ENCODE measurements at places on chromosomes 3 and 15.

DNA sequence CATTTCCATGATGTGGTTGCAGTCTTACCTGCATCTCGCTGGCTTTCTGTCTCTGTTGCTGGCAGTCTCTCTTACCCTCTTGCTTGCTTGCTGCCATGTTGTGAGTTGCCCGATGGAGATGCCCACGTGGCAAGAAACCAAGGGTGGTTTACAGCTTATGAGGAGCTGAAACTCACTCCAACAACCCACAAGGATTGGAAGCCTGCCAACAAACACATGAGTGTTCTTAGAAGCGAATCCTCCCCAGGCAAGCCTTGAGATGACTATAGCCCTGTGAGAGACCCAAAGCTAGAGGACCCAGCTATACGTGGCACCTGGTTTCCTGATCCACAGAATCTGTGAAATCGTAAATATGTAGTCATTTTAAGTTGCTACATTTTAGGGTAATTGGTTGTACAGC is 490.9 kb upstream of the ADAMTS9 start:
- no peak for DNase-seq

- DNase-seq: peak; percentile 38
These were observed 66.1 kb downstream of the RPN1 start for GRCh38 chr3:128584412-128585020.

DNA sequence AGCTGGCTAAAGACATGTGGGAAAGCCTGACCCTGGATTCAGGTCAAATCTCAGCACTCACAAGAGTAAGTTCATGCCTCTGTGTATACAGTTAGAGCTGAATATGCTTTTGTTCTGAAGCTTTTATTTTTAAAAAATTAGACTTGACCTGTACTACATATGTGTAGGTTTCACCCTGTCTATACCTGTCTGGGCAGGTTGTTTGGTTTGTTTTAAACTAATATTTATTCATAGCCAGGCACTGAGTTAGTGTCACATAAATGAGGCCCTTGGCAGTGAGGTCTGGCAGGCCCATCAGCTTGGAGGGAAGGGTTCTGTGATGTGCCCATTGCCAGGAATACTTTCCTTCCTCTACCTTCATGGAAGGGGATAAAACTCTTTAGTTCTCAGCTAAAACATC is 1.9 kb downstream of the DNAJA4 start:
- DNase-seq: no peak

DNA sequence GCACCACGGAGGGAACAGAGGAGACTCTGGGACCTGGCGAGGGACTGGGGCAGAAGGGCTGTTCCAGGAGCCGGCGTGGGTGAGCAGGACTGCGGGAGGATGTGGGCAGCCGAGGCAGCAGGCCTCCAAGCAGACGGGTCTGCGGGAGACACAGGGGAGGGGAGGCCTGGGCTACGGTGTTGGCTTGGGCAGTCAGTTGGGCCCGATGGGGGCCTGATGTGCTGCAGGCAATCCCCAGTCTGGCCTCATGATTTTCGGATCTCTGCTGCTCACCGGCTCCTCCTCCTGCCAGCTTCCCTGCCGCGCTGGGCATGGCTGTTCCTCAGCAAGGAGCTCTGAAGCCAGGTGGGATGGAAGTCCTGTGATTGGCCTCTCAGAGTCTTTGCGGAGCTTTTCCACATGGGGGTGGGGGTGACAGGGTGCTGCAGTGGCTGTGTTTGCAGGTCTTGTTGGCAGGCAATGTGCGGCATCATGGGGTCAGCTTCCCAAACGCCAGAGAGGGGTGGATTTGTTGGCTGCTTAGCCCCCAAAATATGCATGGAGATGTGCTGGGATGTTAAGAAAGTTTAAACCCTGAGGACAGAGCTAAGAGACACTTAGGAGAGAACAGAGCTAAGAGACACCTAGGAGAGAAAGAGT is 19.3 kb downstream of the MINAR1 start:
- DNase-seq: no peak

DNA sequence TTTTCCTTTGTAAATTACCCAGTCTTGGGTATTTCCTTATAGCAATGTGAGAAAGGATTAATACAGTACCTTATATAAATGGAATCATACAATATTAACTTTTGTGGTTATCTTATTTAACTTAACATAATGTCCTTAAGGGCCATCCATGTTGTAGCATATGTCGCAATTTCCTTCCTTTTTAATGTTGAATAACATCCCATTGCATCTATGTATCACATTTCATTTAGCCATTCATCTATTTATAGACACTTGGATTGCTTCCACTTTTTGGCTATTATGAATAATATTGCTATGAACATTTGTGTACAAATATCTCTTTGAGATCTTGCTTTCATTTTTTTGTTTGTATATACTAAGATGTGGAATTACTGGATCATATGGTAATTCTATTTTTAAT is 342.2 kb downstream of the PDCD6IP start:
- DNase-seq: no peak

- DNase-seq: no peak
These were observed 14.5 kb downstream of the CSRNP1 start for GRCh38 chr3:39138804-39139415.

- no peak for DNase-seq
These were observed 425.3 kb downstream of the RBMS3 start for GRCh38 chr3:29705906-29706844.

DNA sequence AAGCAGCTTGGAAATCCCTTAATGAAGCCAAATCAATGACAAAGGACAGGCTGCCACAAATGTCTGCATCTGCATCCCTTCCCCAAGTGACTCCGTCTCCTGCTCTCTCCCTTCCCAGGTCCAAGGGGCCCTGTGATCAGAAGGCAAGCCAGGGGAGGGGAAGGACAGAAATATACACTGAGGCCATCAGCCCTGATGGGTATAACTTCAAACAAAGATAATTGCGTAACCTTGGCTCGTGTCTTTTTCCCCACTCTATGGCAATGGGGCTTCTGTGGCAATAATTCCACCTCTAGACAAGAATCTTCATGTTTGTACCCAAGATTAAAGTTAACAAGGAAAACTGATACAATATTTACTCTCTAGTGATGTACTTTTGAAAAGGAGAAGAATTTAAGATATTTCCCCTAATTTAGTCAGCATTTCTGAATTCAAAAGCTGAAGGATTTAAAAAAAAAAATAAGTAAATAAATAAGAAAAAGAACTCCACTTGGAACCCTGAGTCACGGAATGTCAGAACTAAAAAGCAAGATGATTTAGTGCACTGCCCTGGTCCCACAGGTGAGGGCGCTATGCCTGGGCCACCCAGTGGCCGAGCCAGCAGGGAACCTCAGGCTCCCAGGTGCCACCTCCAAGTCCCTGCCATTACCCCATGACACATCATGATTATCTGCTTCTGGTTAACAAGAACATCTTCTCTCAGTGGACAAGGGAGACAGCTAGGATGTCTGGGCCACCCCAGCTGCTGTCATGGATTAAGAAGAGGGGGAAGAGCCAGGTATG is 154.5 kb downstream of the STT3B start:
- DNase-seq: no peak

DNA sequence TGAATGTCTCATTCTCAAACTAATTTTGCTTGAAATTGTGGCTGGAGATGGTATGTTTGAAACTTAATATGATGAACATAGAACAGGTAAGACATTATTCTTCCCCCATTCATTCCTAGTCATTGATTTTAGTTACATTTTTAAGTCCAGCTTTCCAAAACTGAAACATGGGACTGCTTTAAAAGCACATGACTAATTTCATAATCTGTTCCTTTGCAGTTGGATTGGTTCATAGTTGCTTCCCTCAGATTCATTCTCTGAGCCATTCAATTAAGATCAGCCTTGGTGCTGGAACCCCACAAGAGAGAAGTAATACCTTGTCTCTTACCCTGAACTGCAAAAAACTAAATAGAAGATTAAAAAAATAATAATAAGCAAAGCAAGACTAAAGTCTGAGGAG is 87.5 kb upstream of the TGFBR2 start:
- DNase-seq: no peak

DNA sequence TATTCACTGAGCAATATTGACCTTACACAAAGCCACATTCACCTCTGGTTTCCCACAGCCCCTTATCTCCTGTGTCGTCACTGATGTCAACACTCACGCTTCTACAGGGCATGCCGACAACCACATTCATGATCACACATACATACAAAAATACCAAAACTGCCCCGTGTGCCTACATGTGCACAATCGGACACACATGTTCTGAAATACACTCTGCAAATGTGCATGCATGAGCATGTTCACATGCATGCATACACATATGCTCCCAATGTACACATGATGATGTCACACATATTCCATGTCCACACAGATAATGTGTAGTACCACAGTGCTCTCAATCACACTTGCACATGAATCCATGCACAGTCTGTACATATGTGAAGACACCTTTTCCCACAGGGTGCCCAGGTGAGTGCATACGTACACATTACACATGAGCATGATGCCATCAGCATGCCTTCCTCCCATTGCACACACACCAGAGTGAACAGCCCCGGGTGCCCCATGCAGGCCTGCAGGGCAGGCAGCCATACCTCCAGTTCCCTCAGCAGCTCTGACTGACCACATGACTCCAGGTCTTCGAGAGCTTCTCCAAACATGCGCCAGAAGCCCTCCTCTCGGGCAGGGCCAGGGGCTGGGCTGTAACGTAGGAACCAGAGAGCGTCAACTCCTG is 37.0 kb downstream of the GRIP2 start:
- no peak for DNase-seq

DNA sequence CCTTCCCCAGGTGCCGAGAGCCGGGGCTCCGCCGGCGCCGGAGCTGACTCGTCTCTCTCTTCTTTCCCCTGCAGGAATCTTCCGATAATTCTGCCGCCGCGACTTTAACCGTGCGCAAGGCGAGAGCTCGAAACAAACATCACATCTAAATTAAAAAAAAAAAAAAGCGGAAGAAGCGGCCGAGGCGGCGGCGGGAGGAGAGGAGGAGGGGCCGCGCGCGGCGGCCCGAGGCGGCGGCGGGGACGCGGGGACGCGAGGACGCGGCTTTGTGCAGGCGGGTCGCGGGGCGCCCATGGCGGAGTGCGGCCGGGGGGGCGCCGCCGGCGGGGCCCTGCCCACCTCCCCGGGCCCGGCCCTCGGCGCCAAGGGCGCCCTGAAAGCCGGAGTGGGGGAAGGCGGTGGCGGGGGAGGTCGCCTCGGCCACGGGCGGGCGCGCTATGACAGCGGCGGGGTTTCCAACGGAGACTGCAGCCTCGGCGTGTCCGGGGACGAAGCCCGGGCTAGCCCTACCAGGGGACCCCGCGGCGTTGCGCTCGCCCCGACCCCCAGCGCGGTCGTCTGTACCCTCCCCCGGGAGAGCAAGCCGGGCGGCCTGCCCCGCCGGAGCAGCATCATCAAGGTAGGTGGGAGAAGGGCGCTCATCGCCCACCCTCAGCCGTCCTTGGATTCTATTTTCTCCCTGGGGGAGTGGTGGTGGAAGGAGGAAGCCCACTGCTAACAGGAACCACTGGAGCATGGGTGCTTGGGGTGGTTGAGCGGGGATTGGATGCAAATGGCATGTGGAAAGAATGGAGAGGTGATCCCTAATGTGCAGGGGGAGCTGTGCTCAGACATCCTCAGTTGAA is at the start of gene PLCL2:
TSS of gene PLCL2 (plus strand) at position 208 of the 845 bp plus-strand sequence. CDS start at position 293, 85 bp downstream.
- DNase-seq: peak; percentile 82

GRCh38 chr3:120368172-120368571 is 19.0 kb upstream of the LRRC58 start:
- DNase-seq: no peak

- peak; percentile 4 for DNase-seq
These were observed 109.6 kb upstream of the UMPS start for GRCh38 chr3:124620600-124621063.

- no peak for DNase-seq
These were observed 170.2 kb downstream of the PDE8A start for GRCh38 chr15:85151861-85152260.

- DNase-seq: no peak
These were observed 57.8 kb downstream of the ZNF621 start for GRCh38 chr3:40582401-40583027.

- no peak for DNase-seq
These were observed 8.6 kb downstream of the FRMD4B start for GRCh38 chr3:69377262-69377661.

DNA sequence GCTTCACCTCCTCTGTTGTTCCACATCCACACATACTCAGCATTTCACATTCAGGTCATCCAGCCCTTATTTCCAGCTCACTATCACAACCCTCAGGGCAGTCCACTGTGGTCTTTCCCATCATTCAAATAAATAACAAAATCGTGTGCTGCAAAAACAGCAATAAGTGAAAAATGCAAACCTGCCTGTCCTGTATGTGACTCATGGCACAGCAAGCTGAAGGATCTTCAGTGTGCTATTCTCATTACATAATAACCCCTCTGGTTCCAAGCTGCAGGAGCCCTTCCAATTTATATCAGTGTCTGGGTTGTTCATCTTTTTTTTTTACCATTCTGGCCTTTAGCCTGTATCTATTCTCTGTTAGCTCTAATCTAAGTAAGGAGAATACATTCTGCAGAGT is 185.3 kb upstream of the UBE2E2 start:
- no peak for DNase-seq

DNA sequence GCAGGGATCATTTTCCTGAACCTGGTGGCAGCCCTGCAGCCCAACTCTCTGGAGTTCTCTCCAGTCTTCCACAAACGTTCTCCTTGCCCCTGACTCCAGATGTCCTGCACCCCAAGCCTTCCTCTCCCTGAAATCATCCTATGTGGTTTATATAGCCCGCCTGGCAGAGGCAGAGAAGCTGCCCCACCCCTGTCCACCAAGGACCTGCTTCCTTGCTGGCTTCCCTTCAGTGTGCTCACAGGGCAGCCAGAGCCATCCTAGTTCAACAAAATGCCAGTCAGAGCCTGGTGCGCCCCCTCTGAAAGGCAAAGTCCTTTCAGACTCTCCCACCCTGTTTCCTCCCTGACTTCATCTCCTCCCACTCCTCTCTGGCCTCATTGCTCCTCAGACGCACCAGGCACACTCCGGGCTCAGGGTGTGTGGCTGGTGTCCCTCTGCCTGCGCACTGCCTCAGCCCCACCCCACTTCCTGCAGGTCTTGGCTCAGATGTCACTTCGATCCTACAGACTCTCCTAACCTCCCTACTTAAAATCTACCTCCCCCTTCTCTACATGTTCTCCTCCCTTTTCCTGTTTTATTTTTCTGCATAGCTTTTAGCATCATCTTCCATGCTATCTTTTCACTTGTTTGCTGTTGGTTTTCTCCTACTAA is 5.9 kb downstream of the KBTBD13 start:
- DNase-seq: no peak

All from OCI-LY7 (cell line).